ENCODE measurements at places on chromosomes 16 and 17. TPM values are rescaled to one million over a fixed set of nuclear protein-coding genes. Genes with fewer than 3 reads are reported as not detected.

C17orf67 gene
- 0.68 TPM for total RNA-seq

HS3ST3B1 gene
- total RNA-seq, result 5.6 TPM

NAGS gene
- 0.98 TPM for total RNA-seq

IFI35 gene
- total RNA-seq, result 20.4 TPM

TAC4 gene
- total RNA-seq, result not detected

CDH5 gene
- total RNA-seq, result 23.2 TPM

CLEC18B gene
- total RNA-seq, result 0.47 TPM

KRT33A gene
- not detected for total RNA-seq

SNRNP25 gene
- total RNA-seq, result 37.6 TPM

CLEC19A gene
- total RNA-seq, result not detected

TLCD3B gene
- total RNA-seq, result not detected

CES5A gene
- total RNA-seq, result not detected

GPRC5C gene
- total RNA-seq, result 9.7 TPM

TBX2 gene
- total RNA-seq, result 3.5 TPM

CACNG3 gene
- total RNA-seq, result not detected

CTF1 gene
- 0.23 TPM for total RNA-seq

HSF5 gene
- not detected for total RNA-seq

TNK1 gene
- 0.08 TPM for total RNA-seq

TSC2 gene
- 80.4 TPM for total RNA-seq

SCGB1C2 gene
- not detected for total RNA-seq

ALOX15 gene
- not detected for total RNA-seq

CBLN1 gene
- not detected for total RNA-seq

CMTM1 gene
- 1.9 TPM for total RNA-seq

TRAPPC1 gene
- 61.6 TPM for total RNA-seq

MMP2 gene
- total RNA-seq, result 2,683 TPM

TOX3 gene
- total RNA-seq, result not detected

CNTNAP1 gene
- total RNA-seq, result 26.6 TPM

DNAAF1 gene
- not detected for total RNA-seq

CCL17 gene
- total RNA-seq, result not detected

ASGR1 gene
- total RNA-seq, result under 0.01 TPM

UBB gene
- total RNA-seq, result 7,249 TPM

CDRT15L2 gene
- total RNA-seq, result not detected

TNP2 gene
- total RNA-seq, result not detected

PNMT gene
- total RNA-seq, result not detected

ICAM2 gene
- 1.8 TPM for total RNA-seq

DLX3 gene
- total RNA-seq, result not detected

KRT40 gene
- not detected for total RNA-seq
